ENCODE measurements at places on chromosomes 4 and X.
A peak's percentile ranks its signal among the peaks of the same experiment; 100 is the strongest.

DNA sequence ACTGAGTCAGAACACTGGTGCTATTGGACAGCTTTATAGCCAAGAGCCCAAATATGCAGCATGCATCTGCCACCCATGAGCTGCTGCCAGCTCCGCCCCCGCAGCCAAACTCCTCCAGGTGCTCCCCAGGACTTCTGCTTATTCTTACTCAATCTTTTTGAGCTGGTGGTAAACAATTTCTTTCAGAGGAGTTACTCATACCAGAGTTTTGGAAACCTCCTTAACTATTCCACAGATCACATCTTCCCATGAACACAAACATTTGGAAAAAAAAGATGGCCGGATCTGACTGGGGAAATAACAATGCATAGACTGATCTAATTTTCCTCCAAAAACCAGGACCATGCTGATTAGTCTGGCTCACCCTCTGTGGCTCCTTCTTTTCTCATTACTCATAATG is 399.9 kb downstream of the GPM6A start:
- no peak for DNase-seq

DNA sequence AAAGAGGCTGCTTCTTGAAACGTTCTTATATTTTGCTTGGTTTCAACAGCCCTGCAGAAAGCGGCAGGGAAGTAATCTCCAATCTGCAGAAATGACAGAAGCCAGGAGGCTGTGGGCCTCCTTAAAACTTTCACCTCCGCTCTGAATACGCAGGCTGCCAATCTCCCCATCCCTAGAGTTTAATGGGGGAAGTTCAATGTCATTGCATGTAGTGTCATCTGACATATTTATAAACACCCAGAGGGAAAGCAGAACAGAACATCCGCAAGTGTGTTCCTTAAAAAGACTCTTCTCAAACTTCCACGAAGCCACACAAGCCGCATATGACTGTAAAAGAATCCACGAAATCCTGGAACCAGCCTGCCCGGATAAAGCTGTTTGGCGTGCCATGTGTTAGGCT is 148.8 kb upstream of the TBL1X start:
- no peak for DNase-seq

DNA sequence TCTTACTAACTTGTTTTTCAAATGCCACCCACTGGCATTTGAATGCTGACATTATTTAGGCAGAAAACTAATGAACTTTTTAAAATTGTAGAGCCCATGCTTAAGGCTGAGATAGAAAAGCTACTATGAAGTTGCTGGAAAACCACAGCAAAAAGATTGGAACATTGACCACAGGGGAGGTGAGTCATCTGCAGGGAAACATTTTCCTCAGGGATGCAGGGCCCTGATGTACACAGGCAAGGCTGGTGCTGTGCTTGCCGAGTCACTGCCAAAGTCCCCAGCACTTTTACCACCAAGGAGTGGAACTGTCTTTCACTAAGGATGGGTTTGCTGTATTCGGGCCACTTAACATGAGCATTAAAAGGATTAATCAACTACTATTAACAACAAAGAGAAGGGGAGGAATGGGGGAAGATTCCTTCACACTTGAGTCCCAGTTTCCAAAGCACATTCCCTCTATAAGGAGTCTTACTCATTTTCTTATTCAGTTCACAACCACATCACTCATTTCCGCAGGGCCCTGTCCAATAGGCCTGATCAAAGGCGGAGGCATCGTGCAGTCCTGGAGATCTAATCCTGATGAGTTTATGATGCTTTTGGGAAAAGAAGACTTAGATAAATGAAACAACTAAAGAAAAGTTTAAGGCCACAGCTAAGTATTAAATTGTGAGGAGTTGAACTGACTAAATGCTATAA is 202.9 kb upstream of the NPY2R start:
- no peak for DNase-seq

GRCh38 chr4:152945639-152946038 is 9.5 kb downstream of the FHDC1 start:
- no peak for DNase-seq

DNA sequence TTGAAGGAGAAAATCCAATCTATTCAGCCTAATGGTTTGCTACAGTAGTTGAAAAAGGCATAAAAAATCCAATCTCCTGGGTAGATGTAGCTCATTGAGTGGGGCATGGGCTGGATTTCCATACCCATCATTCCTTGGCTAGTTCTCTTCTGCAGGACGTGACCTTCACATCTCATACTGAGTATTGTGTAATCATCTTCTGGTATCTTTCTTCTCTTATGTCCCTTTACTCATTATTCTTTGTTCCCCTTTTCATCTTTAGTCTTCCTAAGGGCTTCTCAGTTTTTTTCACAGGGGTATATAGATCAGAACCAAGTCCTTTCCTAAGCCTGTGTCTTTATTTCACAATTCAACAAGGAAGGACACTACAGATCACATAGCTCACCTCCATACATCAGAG is 727.6 kb upstream of the MAGEB2 start:
- no peak for DNase-seq

- no peak for DNase-seq
These were observed 9.4 kb upstream of the TET2 start for GRCh38 chr4:105137121-105137875.

DNA sequence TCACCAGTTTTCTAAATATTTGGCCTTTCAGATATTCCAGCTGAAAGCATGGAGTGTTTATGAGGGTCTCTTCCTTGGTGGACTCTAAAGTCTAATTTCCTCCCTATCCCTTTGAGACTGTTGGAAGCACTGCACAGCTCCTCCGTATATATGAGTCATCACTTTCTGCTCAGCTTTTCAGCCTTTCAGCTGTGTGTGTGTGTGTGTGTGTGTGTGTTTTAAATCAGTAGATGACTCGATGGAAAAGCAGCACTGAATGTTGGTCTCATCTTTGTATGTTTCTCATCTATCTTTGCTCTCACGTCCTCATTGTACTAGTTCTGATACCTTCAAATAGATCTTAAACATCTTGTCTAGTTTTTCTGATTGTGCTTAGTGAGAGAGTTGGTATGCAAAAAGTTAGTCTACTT is 81.6 kb downstream of the ZFX start:
- DNase-seq, result no peak

- no peak for DNase-seq
These were observed 1631.9 kb upstream of the PABPC4L start for GRCh38 chr4:135833529-135833928.

- DNase-seq, result no peak
These were observed 25.5 kb downstream of the CDKN2AIP start for GRCh38 chr4:183469936-183470335.

DNA sequence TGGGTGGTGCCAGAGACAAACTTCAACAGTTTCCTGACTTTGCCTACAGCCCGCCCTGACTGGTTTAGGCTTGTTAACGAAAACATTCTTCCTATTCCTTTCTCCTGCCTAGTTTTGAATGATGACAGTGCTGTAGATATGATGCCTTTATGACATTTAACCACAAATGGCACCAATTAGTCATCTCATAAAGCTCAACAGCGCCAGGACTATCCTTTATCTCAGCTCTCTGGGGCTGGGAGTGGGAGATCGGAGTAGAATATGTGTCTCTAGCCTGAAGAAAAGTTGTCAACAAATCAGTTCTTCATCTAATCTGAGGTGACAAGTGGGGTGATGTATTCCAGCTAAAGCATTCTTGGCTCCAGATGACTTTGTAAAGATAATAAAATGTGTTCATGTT is 64.6 kb upstream of the SH3RF1 start:
- DNase-seq, result no peak

DNA sequence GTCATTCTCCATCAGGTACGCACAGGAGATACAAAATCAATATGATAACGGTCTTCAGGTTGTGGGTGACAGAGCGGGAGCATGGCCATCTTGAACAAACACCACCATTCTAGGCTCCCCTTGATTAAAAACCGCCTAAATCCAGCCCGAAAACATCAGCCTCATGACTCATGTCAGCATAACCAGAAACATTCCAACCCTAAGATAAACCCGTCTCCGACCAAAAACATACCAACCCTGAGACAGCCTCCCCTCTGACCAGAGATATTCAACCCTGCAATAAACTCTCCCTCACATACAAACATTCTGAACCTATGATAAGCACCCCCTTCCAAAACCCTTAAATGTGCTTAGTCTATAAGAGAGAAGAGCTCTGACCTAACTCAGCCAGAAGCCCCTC is 157.9 kb downstream of the DHRSX start:
- DNase-seq, result no peak

GRCh38 chr4:157810137-157810774 is 362.6 kb downstream of the GASK1B start:
- DNase-seq, result no peak

DNA sequence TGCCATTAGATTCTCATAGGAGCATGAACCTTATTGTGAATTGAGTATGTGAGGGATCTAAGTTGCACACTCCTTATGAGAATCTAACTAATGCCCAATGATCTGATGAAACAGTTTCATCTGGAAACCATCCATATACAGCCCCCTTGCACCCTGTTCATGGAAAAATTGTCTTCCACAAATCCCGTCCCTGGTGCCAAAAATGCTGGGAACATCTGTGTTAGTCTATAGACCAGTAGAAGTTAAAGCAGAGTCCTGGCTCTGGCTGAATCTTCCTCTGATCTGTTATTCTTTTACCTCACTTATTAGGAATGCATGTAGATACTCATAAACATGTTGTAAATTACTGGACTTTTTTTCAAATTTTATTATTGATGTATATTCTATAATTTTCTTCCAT is 29.2 kb downstream of the SULT1B1 start:
- no peak for DNase-seq

- DNase-seq, result no peak
These were observed 376.0 kb downstream of the BCOR start for GRCh38 chrX:39721566-39722279.

DNA sequence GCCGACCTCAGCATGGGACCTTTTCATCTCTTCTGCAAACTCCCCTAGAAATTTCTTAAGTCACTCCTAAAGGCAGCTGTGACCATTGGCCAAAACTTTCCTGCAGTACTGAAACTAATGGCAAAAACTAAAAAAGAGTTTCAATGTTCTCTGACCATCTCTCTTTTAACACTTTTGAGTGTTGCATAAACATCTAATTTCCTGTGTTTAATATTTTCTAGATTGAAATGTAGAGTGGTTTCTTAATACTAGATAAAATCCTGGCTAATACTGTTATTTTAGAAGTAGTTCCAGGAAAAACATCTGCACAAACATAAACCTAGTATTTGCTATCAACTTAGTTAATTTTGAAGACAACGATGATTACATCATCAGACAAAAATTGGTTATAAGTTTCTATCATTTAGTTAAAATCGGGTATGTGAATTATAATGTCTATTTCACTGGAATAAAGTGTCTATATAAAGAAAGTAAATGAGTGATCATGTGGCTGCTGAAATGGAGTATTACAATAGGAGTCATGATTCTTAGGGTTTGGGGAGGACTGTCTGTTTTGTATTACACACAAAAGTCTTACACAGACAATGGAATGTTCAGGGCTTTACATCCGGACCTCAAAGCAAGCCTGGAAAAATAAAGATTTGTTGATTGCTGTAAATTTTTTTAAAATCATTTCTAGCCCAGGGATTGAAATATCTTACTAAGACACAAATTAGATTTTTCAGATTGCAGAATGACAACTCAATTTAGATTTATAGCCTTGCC is 1323.4 kb downstream of the C4orf33 start:
- DNase-seq, result no peak

- DNase-seq, result no peak
These were observed 54.5 kb downstream of the TENM3 start for GRCh38 chr4:182297659-182298058.

- no peak for DNase-seq
These were observed 333.5 kb downstream of the TENM3 start for GRCh38 chr4:182576601-182577289.

DNA sequence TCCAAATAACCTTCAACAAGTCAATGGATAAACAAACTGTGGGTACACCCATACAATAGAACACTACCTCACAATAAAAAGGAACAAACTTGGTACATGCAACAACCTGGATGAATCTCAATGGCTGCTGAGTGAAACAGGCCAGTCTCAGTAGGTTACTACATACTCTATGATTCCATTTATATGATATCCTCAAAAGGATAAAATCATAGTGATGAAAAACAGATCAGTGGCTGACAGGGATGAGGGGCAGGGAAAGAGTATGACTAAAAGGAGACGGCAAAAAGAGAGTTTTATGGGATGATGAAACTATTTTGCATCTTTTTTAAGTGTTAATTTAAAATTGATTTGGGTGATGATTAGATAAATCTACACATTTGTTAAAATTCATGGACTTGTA is 15.9 kb downstream of the KLHL8 start:
- no peak for DNase-seq

GRCh38 chr4:185920171-185920570 is 108.2 kb upstream of the SORBS2 start:
- DNase-seq, result no peak

GRCh38 chr4:13989501-13989900 is 362.0 kb upstream of the BOD1L1 start:
- DNase-seq, result no peak

GRCh38 chr4:6464842-6465588 is 7.4 kb downstream of the PPP2R2C start:
- DNase-seq, result peak; percentile 30

- DNase-seq, result no peak
These were observed 707.9 kb upstream of the PITX2 start for GRCh38 chr4:111330786-111331185.

DNA sequence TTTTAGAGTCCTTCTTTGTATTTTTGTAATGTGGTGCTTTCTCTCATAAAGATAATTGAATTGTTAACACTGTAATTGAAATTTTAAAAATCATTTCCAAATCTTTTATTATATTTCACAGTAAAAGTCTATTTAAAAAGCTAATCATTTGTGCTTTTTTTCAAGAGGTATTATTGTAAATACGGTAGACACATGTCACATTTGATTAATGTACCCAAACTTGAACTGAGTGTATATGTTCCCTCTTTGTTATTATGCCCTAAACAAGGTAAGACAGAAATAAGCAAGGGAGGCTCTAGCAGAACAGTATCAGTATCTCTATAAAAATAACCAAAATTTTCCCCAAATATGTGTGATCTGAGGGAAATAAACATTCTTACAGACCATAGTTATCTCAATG is 21.5 kb upstream of the LARP1B start:
- no peak for DNase-seq

DNA sequence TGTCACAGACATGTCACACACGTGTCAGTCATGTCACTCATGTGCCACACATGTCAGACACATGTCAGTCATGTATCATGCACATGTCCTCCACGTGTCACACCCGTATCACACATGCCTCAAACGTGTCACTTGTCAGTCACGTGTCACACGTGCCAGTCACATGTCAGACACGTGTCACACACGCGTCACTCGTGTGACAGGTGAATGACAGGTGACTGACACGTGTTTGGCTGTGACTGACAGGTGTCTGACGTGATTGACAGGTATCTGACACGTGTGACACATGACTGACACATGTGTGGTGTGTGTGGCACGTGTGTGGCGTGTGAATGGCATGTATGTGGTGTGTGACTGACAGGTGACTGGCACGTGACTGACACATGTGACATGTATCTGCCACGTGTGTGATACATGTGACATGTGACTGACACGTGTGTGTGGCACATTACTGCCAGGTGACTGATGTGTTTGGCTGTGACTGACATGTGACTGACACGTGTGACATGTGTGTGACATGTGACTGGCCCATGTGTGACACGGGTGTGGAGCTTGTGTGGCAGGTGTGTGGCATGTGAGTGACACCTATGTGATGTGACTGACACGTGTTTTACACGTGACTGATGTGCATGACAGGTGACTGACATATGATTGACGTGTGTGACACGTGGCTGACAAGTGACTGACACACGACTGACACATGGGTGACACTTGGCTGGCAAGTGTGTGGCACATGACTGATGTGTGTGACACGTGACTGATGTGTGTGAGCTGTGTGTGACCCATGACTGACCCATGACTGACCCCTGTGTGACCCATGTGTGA is 90.7 kb upstream of the GPC3 start:
- DNase-seq, result no peak

- no peak for DNase-seq
These were observed 30.2 kb downstream of the RBBP7 start for GRCh38 chrX:16839852-16840460.
